ENCODE measurements at places on chromosomes 12 and 14.

DNA sequence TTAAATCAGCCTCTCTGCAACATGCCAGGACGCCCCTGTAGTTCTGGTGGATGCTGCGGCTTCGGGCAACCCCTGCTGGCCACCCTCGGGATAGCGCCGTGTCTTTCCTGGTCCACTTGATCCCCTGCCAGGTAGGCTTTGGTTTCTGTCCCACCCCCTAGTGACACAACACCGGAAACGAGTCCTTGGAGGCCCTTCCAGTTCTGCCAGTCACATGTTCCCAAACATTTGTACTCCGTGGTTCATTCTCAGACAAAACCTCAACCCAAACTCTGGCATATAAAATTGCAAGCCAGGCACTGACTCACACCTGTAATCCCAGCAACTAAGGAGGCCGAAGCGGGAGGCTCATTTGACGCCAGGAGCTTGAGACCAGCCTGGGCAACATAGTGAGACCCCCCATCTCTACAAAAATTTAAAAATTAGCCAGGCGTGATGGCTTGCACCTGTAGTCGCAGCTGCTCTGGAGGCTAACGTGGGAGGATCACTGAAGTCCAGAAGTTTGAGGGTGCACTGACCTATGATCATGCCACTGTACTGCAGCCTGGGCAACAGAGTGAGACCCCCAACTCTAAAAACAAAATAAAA, 37.0 kb downstream of the RASAL1 start:
- peak; percentile 17 for DNase-seq

DNA sequence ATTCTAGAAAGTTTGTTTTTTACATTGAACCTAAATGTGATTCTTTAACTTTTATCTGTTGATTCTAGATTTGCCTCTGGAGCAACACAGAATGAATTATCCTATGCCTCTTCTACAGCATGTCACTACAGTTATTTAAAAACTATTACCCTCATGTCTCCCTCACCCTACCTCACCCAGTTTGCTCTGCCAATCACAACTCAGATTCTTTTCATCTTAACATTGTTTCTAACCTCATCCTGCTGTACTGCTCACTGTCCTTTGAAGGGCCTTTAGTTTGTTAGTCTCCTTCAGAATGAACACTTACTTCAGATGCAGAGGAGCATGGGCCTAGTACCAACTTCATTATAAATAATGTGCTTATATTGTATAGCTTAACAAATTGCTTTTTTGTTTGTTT, 21.5 kb downstream of the YLPM1 start:
- no peak for DNase-seq

DNA sequence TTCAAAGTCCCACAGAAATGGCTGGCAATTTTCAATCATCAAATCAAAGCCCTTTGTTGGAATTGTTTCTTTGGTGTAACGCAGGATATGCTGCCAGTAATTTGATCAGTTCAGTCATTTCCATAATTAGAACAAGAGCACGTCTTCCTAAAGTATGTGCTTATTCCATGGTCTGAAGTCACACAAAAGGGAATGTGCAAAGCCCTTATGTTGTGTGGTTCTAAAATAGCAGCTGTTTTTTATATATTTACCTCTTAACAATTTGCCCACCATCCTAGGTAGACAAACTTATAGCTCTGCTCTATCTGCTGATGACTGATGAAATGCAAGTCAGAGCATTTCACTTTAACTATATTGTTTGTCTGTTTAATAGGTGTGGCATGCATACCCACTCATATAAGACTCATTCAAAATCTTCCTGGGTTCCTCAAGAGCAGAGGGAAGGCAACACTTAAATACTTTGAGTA, 176.1 kb upstream of the SLC38A2 start:
- DNase-seq = no peak

GRCh38 chr12:105822131-105823105, 316.3 kb downstream of the NUAK1 start:
- no peak for DNase-seq

- DNase-seq = no peak
Observed at GRCh38 chr12:53107122-53107521, 3.8 kb downstream of the SOAT2 start.

DNA sequence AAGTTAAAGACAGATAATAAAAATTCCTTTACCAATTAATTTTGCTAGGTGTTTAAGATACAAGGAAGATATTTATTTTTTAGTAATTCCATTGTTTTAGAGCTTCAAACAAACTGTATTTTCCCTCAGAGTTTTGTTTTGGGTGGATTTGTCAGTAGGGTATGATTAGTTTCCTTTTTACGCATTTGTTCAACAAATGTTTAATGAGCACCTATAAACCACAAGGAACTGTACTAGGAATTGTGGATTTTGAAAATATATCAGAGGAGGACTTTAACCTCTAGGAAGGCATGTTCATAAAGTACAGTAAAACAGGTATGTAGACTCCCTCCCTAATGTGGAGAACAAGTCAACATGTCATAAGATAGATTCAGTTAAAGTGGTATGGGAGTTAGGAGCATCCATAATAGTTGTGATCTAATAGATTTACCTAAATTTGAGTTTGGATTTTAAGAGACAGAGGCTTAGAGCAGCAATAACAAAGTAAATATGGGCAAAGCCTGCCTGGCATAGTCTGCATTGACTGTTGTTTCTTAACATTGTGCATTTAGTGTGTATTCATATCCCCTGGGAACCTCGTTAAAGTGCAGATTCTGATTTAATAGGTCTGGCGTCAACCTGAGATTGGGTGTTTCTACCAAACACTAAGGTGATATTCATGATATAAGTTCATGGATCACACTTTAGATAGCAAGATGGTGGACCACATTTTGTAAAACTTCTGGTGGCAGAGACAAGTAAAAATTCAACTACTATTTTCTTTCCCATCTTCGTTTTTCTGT, 232.0 kb downstream of the ERC1 start:
- no peak for DNase-seq

GRCh38 chr12:22116376-22116775, 70.4 kb downstream of the CMAS start:
- no peak for DNase-seq

DNA sequence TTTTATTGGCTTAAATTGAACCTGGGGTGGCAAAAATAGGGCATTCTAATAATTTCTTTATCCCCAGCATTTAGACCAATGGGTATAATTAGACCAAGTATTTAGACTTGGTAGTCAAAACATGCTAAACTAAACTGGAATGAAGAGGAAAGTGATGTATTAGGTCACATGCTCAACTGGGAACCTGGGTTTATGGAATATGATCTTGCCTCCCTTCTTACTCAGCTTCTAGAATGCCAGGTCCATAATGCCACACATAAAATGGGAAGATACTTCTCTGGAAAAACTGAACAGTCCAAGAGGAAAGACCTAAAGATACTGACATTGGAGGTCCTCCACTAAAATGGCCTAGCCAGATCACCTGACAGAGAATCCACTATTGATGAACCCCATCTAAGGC, 6.2 kb upstream of the BIN2 start:
- no peak for DNase-seq

GRCh38 chr14:50533806-50534205, 1.4 kb upstream of the MAP4K5 start:
- DNase-seq = no peak

DNA sequence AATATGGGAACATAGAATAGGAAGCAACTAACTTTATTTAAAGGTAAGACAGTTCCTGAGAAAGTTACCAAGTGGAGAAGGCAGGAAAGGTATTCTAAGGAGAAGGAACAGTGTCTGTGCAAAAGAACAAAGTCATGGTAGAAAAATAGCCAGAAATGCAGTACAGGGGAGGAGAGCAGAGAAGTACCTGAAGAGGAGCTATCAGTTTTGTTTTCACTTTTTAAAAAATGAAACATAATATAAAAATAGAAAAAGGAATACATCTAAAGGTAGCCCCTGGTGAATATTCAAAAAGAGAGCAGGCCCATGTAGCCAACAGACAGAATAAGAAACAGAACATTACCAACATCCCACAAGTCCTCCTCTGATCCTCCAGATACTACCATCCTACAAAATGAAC, 408.7 kb downstream of the ADAMTS20 start:
- no peak for DNase-seq

GRCh38 chr12:82805812-82806497, 119.2 kb downstream of the TMTC2 start:
- DNase-seq = no peak

GRCh38 chr14:19917955-19918518, 2.4 kb upstream of the OR4K5 start:
- DNase-seq = no peak

DNA sequence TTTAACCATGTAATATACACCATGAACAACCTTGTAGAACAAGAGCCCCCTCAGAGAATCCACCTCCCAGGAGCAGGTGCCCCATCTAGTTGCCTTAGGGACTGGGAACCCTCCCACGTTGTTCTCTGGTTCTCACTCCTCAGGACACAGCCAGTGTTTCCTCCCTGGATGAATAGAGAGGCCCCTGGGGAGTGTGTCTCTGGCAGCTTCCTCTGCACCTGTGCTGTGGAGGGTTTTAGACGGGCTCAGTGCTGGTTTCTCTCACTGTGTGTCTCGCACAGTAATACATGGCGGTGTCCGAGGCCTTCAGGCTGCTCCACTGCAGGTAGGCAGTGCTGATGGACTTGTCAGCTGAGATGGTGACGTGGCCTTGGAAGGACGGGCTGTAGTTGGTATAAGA, 581.3 kb downstream of the TMEM121 start:
- no peak for DNase-seq

GRCh38 chr12:53954694-53955035, at the start of gene HOXC12:
HOXC12 (plus strand) TSS chr12:53954903; CDS start chr12:53954930, 27 bp downstream.
- no peak for DNase-seq

GRCh38 chr14:51682411-51682810, 30.7 kb downstream of the FRMD6 start:
- no peak for DNase-seq

- DNase-seq = no peak
Observed at GRCh38 chr14:80427101-80427500, 215.8 kb upstream of the DIO2 start.

- DNase-seq = no peak
Observed at GRCh38 chr12:25715102-25715501, 162.0 kb upstream of the LMNTD1 start.

GRCh38 chr14:35897616-35898111, 71.5 kb downstream of the BRMS1L start:
- DNase-seq = no peak

GRCh38 chr12:80769553-80770140, 52.9 kb downstream of the MYF5 start:
- no peak for DNase-seq

DNA sequence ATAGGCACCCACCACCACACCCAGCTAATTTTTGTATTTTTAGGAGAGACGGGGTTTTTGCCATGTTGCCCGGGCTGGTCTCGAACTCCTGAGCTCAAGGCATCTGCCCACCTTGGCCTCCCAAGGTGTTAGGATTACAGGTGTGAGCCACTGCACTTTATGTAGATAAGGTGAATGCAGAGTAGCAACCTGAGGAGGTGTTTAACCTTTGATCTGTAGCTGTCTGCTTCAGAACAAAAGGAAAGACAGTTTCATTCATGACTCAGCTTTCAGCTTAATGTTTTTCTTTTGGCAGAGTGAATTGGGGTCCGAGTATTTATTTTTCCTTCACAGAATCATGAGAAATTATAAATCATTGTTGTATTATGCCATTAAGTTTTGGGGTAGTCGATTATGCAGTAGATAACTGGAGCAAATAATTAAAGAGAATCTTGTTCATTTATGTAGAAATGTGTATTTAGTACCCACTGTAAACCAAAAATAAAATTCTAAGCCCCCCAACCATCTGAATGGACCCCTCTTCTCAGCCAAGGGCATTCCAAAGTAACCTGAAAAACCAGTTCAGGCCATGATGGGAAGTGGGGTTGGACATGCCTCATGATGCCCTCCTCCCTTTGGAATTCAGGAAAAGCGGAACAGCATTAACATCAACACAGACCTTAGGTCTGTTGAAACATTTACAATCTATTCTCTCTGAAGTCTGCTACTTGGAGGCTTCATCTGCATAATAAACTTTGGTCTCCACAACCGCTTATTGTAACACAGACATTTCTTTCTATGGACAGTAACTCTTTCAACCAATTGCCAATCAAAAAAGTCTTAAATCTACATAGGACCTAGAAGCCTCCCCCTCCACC, 10.7 kb upstream of the STX2 start:
- no peak for DNase-seq

Data from activated CD4-positive, CD25-positive, alpha-beta regulatory T cell treated with anti-CD3 and anti-CD28 coated beads, Interleukin-2, amount 50 U/mL, for 16 hours (primary cell).